Osteoblast (primary cell): ENCODE measurements at places on chromosomes 6 and 20.

DNA sequence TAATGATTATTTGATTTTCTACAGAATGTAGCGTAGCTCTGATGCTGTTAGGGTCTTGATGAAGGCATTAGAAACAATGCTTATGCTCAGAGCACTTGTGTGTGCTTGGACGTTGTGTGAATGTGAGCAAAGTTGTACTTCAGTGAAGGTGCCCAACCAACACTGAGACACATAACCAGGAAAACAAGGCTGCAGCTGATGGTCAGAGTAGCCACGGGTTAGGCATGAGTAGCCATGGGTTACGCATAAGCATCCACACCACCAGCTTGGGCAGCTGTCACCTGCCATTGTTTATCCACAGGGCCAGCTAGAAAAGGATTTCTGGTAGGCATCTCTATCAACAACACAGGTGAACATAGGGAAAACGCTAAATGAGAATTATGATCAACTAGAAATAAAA lies 326.6 kb downstream of the NRN1 start:
- DNase-seq: no peak
- H3K4me1 ChIP-seq: peaks cover 32% of the 10 kb centered on the region
- H3K27me3 ChIP-seq: no peaks in the 10 kb centered on the region
- no peaks in the 10 kb centered on the region for H3K36me3 ChIP-seq

GRCh38 chr20:63698739-63699465 lies 2.5 kb downstream of the TNFRSF6B start:
- no peaks in the 10 kb centered on the region for H3K27me3 ChIP-seq
- peaks cover 31% of the 10 kb centered on the region for H3K4me1 ChIP-seq
- H3K36me3 ChIP-seq: no peaks in the 10 kb centered on the region
- peak; percentile 100 for DNase-seq
- peak overlapping the region; percentile 88 for H3K27ac ChIP-seq

GRCh38 chr6:128241216-128241615 lies 279.2 kb downstream of the PTPRK start:
- no peaks in the 10 kb centered on the region for H3K4me1 ChIP-seq
- no peaks in the 10 kb centered on the region for H3K36me3 ChIP-seq
- no peaks in the 10 kb centered on the region for H3K27me3 ChIP-seq
- no peak for DNase-seq

DNA sequence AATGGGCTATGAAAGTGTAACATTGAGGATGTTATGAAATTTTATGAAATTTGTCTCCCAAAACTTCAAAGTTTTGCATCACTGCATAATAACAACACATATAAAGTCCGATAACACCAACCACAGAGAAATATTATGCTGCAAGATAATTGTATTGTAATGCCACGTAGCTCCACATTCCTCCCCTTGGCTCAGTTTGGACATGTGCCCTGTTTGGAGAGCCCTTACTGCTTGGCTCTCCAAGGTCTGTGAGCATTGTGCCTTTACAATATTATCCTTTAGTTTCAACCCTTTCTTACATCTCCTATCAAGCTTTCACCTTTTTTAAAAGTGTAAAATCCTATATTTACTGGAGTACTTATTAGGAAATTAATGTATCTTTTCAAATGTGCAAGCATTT lies 10.8 kb downstream of the HBS1L start:
- peaks cover 7% of the 10 kb centered on the region for H3K36me3 ChIP-seq
- no peak overlapping the region for H3K4me3 ChIP-seq
- H3K4me1 ChIP-seq: no peaks in the 10 kb centered on the region
- H3K27ac ChIP-seq: no peak overlapping the region
- peak; percentile 4 for DNase-seq
- no peaks in the 10 kb centered on the region for H3K27me3 ChIP-seq

GRCh38 chr6:28139860-28140543 lies 1.7 kb upstream of the ZKSCAN8 start:
- H3K4me3 ChIP-seq: peak overlapping the region; percentile 29
- H3K36me3 ChIP-seq: peaks cover 5% of the 10 kb centered on the region
- no peak for DNase-seq
- no peak overlapping the region for H3K27ac ChIP-seq
- peaks cover 21% of the 10 kb centered on the region for H3K4me1 ChIP-seq

DNA sequence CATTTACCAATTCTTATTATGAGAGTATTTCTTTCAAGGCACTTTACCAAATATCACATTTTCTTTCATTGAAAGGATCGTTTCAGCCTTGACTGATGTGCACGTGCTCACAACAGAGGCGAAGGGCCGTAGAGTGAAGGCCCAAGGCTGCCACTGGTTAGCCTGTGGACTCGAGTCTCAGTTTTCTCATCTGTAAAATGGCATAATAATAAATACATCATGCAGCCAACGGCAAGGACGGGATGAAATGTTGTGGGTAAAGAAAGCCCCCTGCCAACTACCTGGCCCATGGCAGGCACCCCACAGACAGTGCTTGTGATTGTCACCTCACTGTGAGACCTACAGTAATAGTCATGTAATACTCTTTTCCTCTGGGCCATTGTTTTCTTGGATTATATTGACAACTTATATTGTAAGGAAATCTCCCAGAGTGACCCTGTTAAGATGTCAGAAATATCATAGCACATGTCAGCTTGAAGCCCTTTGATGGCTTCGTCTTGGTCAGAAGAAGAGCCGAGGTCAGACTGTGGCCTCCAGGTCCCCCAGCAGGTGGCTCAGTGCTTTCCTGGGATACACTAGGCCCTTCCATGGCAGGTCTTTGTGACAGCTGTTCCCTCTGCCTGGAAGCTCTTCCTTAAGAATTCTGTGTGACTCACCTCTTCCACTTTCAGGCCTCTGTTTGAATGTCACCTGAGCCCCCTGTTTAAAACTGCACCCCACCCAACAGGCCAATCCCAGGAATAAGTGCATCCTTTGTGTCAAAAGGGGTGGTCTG lies 36.3 kb downstream of the FAM50B start:
- H3K27ac ChIP-seq: no peak overlapping the region
- no peak for DNase-seq
- H3K36me3 ChIP-seq: no peaks in the 10 kb centered on the region
- H3K27me3 ChIP-seq: no peaks in the 10 kb centered on the region

GRCh38 chr6:152566103-152566875 lies 70.9 kb downstream of the SYNE1 start:
- H3K27me3 ChIP-seq: no peaks in the 10 kb centered on the region
- H3K4me3 ChIP-seq: no peak overlapping the region
- H3K36me3 ChIP-seq: no peaks in the 10 kb centered on the region
- no peaks in the 10 kb centered on the region for H3K4me1 ChIP-seq
